Endodermal cell (in vitro differentiated cells): ENCODE measurements at places on chromosomes 4 and X. TPM values are rescaled to one million over a fixed set of nuclear protein-coding genes. Genes with fewer than 3 reads are reported as not detected.
A peak's percentile ranks its signal among the peaks of the same experiment; 100 is the strongest.

Gene CHRDL1
- total RNA-seq = 3.6 and 4.4 TPM in 2 replicates

Gene SORCS2
- total RNA-seq = 0.72 and 1.4 TPM in 2 replicates

Gene SPP1
- 0.31 to 1.4 TPM (median 0.76 TPM) in 3 replicates for total RNA-seq

Gene ANXA5
- total RNA-seq = 240 to 241 TPM (median 241 TPM) in 3 replicates

Gene POF1B
- not detected in 3 replicates for total RNA-seq

Gene SHOX
- total RNA-seq = not detected in 2 replicates

Gene GAB3
- 0.18 and 0.55 TPM in 2 replicates for total RNA-seq

Gene NWD2
- total RNA-seq = not detected in 3 replicates

Gene UCHL1
- total RNA-seq = 390 and 459 TPM in 2 replicates

Gene KLHL34
- total RNA-seq = not detected in 3 replicates

Gene NXF2
- total RNA-seq = 0.61 and 0.75 TPM in 2 replicates

Gene MAGEA9B
- total RNA-seq = not detected in 2 replicates

Gene FAAH2
- 8.9 TPM in 2 replicates for total RNA-seq

Gene GRIPAP1
- total RNA-seq = 54.9 to 63.1 TPM (median 57.3 TPM) in 3 replicates

Gene EXOC1
- 23.6 and 26.5 TPM in 2 replicates for total RNA-seq

Gene AWAT2
- 0.46 TPM in 1 of 3 replicates, not detected in the others for total RNA-seq

DNA sequence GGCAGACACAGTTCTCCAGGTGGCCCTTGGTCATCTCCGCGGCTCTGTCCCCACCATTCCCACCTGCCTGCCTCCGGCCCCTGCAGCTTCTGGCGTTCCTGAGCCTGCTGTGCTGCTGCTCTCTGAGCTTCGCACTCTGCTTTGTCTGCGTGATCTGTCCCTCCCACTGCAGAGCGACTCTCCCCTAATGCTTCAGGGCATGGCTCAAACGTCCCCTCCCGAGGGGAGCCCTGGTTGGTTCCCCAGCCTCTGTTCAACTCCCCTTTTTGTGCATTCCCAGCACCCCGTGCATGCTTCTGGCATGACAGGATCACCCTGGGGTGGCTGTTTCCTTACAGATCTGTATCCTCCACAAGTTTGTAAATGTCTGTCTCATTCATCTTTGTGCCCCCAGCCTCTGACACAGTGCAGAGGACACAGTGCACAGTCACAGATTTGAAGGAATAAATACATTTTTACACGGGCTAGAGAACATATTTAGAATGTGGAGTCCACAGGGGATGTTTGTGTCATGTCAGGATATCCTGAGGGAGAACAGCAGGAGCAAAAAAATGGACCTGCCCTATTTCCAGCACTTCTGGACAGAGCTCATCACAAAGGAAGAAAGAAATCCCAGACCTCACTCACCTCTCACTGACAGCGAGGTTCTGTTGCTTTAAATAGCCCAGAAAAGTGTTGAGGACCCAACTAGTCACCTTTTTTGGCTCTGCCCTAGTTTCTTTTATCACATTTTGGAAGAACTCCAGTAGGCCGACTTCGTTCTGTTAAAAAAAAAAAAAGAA lies 72.6 kb downstream of the GATB start:
- H3K27ac ChIP-seq = peak overlapping the region; percentile 36
- H3K36me3 ChIP-seq = no peaks in the 10 kb centered on the region
- peaks cover 13% of the 10 kb centered on the region for H3K4me1 ChIP-seq
- H3K4me3 ChIP-seq = no peak overlapping the region
- H3K27me3 ChIP-seq = no peaks in the 10 kb centered on the region

DNA sequence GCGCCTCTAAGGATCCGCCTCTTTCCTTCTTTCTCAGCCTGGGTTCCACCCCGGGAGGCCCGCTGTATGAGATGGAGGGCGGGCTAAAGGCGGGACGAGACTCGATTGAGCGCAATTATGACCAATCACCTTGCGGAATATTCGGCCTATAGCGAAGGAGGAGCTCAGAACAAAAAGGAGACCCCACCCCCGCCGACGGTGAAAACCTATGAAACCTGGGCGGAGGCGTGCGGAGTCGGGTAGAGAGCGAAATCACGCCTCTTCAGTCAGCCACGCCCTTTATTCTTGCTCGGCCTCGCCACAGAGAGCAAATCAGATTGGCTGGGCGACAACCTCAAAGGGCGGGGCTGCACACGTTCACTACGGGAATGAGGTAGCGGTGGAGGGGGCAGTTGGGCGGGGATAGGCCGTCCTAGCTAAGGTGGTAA lies 615 bp upstream of the CDK16 start:
- DNase-seq = peak; percentile 100
- H3K4me3 ChIP-seq = peak overlapping the region; percentile 90
- H3K27ac ChIP-seq = peak overlapping the region; percentile 98
- H3K36me3 ChIP-seq = peaks cover 27% of the 10 kb centered on the region

- no peaks in the 10 kb centered on the region for H3K4me1 ChIP-seq
- no peak for DNase-seq
- no peaks in the 10 kb centered on the region for H3K27me3 ChIP-seq
- peaks cover 23% of the 10 kb centered on the region for H3K36me3 ChIP-seq
These were observed 45.5 kb downstream of the CENPC start for GRCh38 chr4:67499799-67500198.

GRCh38 chr4:138494931-138495330 lies 252.8 kb upstream of the SLC7A11 start:
- no peaks in the 10 kb centered on the region for H3K4me1 ChIP-seq
- no peaks in the 10 kb centered on the region for H3K36me3 ChIP-seq
- no peaks in the 10 kb centered on the region for H3K27me3 ChIP-seq

DNA sequence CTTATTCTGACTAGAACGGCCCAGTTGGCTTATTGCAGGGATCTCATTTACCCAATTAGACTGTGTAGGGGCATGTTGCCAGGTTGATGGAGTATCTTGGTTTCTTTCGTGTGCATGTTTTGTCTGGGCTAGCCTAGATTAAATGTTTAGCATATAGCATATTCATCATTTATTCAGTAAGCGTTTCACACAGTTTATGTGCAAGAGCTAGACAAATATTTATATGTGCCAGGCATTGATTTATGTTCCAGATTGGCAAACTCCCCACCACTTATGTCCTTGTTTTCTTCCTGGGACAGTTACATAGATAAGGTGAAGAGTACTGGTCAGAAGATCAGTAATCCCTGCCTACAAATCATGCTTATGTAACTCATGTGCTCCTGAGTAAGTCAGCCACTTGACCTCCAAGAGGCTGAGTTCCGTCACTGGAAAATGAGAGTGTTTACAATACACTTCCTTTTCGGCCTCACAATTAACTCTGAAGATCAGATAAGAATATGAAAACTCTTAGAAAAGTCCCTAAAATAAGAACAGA lies 57.2 kb downstream of the RUFY3 start:
- H3K36me3 ChIP-seq = peaks cover 45% of the 10 kb centered on the region
- H3K4me1 ChIP-seq = no peaks in the 10 kb centered on the region
- no peak overlapping the region for H3K27ac ChIP-seq

- H3K36me3 ChIP-seq = no peaks in the 10 kb centered on the region
- no peak overlapping the region for H3K27ac ChIP-seq
- no peaks in the 10 kb centered on the region for H3K27me3 ChIP-seq
- no peak for DNase-seq
These were observed 203.1 kb downstream of the RBMX2 start for GRCh38 chrX:130604882-130605281.

DNA sequence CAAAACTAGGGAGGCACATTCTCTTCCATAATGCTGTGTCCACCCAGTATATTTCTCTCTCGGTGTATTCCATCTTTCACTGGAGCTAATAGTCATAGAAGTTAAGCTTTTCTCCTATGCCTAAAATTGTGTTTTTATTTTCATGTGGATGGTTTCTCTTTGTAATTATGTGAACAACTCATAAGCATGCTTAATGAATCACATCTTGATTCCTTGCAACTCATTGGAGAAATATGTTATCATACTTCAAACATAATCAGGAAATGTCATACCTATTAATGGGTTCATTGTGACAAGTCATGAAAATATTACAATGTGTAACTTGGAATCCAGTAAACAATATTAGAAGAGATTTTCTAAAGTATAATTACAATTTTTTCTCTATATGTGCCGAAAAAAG lies 186.3 kb downstream of the SLC7A11 start:
- no peaks in the 10 kb centered on the region for H3K4me1 ChIP-seq
- DNase-seq = no peak
- H3K36me3 ChIP-seq = no peaks in the 10 kb centered on the region

- no peak for DNase-seq
- no peaks in the 10 kb centered on the region for H3K27me3 ChIP-seq
- H3K27ac ChIP-seq = no peak overlapping the region
- H3K36me3 ChIP-seq = no peaks in the 10 kb centered on the region
- no peak overlapping the region for H3K4me3 ChIP-seq
These were observed 117.0 kb downstream of the CBLL2 start for GRCh38 chrX:22389556-22390179.

- no peak for DNase-seq
- H3K27me3 ChIP-seq = no peaks in the 10 kb centered on the region
- H3K36me3 ChIP-seq = no peaks in the 10 kb centered on the region
- no peaks in the 10 kb centered on the region for H3K4me1 ChIP-seq
- no peak overlapping the region for H3K4me3 ChIP-seq
These were observed 57.0 kb upstream of the GPR78 start for GRCh38 chr4:8523175-8523574.

GRCh38 chrX:151789179-151789800 lies 54.7 kb downstream of the CNGA2 start:
- H3K27ac ChIP-seq = no peak overlapping the region
- no peaks in the 10 kb centered on the region for H3K36me3 ChIP-seq
- peaks cover 29% of the 10 kb centered on the region for H3K27me3 ChIP-seq
- no peaks in the 10 kb centered on the region for H3K4me1 ChIP-seq

DNA sequence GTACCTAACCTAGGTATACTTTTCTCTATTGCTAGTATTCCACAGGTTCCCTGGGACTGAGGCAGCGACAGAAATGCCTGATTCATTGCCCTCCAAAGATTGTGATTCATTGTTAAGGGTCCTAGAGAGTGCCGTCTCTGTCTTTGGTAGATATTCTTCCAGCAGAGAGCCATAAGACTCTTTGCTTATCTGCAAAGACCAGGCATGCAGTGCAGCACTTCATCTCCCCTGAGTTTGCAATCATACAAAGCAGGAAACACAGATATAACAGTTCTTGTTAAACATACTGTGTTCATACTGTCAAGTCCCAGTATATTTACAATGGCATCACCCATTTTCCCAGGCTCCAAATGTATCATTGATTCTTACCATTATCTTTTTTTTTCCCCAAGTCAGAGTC lies 47.7 kb downstream of the KLF8 start:
- no peak overlapping the region for H3K27ac ChIP-seq
- H3K27me3 ChIP-seq = no peaks in the 10 kb centered on the region
- peaks cover 90% of the 10 kb centered on the region for H3K36me3 ChIP-seq
- no peaks in the 10 kb centered on the region for H3K4me1 ChIP-seq

GRCh38 chr4:37225778-37226177 lies 18.8 kb upstream of the NWD2 start:
- no peak for DNase-seq
- H3K36me3 ChIP-seq = no peaks in the 10 kb centered on the region
- no peak overlapping the region for H3K27ac ChIP-seq
- H3K27me3 ChIP-seq = no peaks in the 10 kb centered on the region
- H3K4me3 ChIP-seq = no peak overlapping the region
